ENCODE measurements at places on chromosomes 6 and 20.

- no peak for DNase-seq
These were observed 593 bp upstream of the RALGAPB start for GRCh38 chr20:38471987-38472512.

- no peak for DNase-seq
These were observed 28.2 kb upstream of the ANKEF1 start for GRCh38 chr20:10006447-10007090.

DNA sequence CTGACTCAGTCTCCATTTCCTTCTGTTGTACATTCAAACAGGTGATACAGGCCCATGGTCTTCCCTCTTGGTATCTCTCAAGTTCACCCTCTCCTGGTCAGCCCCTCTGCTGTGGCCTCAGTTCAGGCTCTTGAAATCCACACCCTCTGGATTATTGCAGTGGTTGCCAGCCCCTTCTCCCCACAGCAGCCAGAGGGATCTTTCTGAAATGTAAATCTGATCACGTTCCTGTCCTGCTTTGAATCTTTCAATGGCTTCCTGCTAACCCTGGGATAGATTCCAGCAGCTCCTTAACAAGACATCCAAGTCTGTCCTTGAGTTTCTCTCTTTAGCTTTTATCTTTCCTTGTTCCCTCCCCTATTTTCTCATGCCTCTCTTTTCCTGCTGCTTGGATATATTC, 22.2 kb downstream of the CHMP4B start:
- no peak for DNase-seq

DNA sequence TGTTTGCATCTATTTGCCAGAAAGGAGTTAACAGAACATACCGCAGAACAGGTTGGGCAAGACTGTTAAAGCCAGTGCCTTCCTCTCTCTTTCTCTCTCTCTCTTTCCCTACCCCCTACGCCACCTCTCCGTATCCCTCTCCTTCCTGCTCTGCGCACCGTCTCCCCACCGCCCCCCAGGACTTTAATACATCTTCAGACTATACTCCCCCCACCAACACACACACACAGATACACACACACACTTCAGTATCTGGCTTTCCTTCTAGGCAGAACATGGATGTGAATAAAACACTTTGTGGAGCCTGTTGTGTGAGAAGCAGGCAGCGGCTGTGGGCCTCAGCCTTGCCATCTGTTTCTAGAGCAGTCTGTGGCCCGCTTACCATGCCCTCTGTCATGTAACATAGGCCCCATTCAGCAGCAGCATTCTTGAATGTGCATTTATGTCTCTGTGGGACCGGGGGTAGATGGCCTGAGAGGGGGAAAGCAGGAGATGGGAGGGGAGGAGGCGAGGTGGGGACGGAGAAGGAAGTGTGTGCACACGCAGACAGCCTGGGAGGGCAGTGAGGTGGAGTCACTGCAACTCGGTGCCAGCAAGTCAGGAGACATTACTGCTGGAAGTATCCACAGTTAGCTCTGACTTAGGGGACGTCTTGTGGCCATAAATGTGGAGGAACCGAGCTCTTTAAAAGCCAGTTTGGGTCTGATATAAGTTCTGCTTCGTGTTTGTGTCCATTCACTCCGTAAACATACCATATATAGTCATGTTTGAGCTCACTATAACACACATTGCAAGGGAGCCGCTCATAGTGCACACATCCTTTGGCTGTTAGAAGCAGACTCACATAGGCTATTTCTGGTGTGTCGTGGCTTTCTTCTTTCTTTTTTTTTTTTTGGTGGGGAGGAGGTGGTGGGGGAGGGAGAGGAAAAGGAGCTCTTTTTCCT, 38.4 kb downstream of the RREB1 start:
- peak; percentile 69 for DNase-seq

DNA sequence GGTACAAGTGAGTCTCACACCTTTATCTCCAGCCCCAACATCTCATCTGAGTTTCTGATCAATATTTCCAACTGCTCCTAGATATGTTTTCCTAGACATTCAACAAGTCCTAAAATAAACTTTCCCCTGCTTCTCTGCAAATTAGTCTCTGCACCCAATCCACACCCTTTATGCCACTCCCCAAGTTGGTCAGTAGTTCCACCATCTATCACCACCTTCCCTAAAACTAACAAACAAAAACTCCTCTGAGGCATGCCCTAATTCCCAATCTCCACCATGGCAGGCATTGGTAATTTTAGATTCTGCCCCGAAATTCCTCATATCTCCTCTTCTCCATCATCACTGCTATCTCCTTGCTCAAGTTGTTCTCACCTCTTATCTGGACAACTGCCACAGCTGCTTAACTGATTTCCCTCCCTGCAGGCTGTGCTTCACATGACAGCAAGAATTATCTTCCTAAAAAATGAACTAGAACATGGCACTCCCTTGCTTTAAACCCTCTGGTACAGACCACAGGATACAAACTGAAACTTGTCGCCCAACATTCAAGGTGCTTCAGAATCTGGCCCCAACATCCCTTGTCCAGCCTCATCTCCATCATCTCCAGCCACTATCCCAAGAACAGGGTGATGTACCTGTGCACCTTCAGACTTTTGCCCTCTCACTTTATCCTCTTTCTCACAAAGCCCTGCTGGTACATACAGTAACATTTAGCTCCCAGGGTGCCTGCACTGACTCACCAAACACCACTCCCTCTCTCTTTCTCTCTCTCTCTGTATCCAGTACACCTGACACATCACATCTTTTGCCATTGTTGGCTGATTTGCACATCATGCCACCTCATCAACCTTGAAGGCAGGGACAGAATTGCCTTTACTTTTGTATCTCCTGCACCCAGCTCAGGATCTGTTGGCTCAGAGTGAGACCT, 55.5 kb downstream of the ZHX3 start:
- no peak for DNase-seq

- no peak for DNase-seq
These were observed 15.8 kb downstream of the PSMB1 start for GRCh38 chr6:170537329-170537728.

GRCh38 chr6:140879946-140880345, 1252.8 kb upstream of the GJE1 start:
- DNase-seq: peak; percentile 21

DNA sequence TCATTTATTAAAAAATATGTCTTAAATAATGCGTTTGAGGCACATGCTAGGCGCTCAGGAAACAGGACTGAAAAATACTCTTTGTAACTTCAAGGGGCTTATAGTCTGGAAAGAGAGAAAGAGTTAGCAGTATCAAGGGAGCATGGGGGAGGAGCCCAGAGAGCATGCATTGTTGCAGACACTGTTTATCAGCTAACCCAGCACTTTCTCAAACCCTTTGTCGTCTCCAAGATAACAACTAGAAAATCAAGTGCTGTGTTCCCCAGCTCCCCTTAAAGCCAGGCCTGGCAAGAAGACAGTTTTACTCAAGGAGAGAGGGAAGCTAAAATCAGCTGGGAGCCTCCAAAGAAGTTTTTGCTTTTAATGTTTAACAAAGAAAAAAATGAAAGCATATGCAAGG, 98.4 kb downstream of the PERP start:
- DNase-seq: no peak

GRCh38 chr6:24568683-24569082, 73.9 kb downstream of the ALDH5A1 start:
- DNase-seq: no peak

- DNase-seq: no peak
These were observed 194.6 kb downstream of the CDH26 start for GRCh38 chr20:60152792-60153191.

GRCh38 chr20:33568868-33569801, 79.2 kb downstream of the CBFA2T2 start:
- DNase-seq: no peak

DNA sequence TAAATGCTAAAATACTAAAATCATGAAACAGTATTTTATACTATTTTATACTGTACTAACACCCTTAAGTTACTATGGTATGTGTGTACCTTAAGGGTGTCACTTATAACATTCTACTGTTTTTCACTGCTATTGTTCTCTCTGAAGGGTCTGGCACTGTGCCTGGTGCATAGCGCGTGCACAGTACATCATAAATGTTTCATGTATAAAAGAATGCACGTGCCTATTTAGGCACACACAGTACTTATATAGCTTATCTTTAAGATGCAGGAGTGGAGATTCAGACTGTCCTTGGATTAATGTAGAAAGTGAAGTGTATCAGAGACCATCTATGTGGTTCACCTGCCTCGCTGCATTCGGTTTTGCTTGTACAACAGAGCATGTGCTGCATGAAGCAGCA, 64.0 kb upstream of the SGK1 start:
- no peak for DNase-seq

- DNase-seq: no peak
These were observed 24.9 kb upstream of the MAP3K7 start for GRCh38 chr6:90611543-90612312.

DNA sequence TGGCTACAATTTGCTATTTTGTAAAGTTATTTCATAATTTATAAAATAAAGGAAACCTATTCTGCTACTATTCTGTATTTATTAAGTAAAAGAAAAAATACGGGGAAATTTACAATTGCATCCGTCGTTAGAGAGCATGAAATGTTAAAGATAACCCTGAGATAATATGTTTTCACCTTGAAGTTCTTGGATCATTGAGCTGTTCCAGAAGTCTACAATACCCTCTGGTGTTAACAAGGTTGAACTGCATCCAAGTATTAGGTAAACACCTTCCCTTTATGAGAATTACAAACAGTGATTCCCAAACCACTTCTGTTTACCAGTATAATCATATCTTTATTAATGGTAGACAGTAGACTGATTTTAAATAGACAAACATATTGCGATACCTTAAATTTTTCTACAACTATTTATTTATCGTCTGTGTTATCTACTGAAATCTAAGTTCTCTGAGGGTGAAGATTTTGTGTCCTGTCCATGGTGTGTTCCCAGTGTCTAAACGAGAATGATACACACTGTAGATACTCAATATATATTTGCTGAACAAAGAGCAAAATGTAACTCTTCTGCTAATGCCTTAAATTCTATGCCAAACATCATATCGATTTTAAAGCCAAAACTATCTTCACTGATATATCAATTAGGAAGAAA, 28.2 kb downstream of the TBC1D32 start:
- no peak for DNase-seq

- no peak for DNase-seq
These were observed 353.4 kb downstream of the PTPRT start for GRCh38 chr20:42836339-42836738.

GRCh38 chr20:44618318-44618731, 33.2 kb downstream of the ADA start:
- DNase-seq: no peak

DNA sequence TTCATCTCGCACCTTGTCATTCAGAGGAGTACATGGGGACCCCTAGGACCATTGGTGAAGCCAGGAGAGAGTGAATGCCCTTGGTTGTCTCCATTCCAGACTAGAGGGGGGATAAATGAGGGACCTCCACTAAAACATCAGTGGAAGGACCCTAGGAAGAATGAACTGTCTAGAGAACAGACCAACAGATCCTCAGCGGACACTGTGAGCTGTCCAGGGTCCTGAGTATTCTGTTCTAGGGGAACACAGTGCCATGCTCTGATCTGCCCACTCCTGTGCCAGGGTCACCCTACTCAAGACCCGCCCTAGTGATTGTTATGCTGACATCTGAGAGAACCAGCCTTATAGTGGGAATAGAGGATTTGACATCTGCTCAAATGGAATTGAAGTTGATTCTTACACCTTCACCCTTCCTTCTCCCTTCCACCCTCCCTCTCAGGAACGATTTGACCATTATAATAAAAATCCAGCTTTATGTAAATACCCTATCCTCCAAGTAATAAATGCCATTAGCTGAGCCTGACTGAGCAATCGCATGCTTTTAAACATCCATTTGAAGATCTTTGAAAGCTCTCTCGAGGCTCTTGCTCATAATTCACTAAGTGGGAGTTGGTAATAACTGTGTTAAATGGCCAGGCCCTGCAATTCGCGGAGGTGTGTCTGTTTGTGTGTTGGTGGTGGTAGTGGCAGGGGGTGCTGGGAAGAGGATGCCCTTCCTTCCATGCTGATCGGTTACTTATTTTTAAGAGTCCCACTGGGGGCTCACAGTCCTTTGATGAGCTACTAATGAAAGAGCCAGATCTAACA, 43.6 kb upstream of the SLC32A1 start:
- peak; percentile 6 for DNase-seq

DNA sequence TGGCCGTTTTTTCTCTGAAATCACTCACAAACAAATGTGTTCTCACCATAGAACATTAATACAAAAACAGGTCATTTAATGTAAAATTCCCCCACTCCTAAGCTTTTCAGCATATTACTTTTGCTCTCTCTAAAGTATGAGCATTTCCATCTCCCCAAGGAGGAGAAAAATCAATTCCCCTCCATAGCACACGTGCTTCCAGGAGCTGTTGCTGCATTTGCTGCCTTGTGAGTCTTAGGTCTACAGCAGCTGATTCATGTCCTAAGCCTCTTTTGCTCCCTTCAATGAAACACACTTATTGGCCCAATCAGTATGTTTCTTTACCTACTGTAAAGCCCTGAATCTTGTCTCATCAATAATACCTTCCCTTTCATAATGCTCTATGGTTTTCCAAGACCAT, 6.4 kb upstream of the COL9A1 start:
- no peak for DNase-seq

DNA sequence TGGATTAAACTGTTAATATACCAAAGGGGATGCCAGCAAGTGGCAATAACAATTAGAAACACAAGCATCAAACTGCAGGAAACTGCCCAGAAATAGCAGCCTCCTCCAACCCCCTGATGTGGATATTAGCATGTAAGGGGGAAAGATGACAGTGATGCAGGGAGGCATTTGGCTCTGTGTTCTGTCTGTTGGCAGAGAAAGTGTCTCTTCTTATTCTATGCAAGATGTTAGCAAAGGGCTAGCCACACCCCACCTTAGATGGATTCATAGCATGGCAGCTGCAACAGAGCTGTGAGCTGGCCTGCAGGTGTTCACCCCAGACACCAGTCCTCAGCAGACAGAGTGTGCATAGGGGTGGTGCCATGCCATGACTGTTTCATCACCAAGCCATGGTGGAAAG, 38.0 kb downstream of the SCP2D1 start:
- no peak for DNase-seq

GRCh38 chr6:5466281-5467136, 205.2 kb downstream of the FARS2 start:
- peak; percentile 26 for DNase-seq

GRCh38 chr6:74356391-74356790, 660.4 kb downstream of the CD109 start:
- no peak for DNase-seq

GRCh38 chr6:72849346-72849745, 227.5 kb downstream of the KCNQ5 start:
- no peak for DNase-seq

- DNase-seq: no peak
These were observed 117.8 kb upstream of the FOXO3 start for GRCh38 chr6:108442770-108443520.

GRCh38 chr20:58075586-58076345, 152.7 kb downstream of the ANKRD60 start:
- no peak for DNase-seq

- DNase-seq: no peak
These were observed 568.4 kb upstream of the MAP3K7 start for GRCh38 chr6:91155129-91155785.
